ENCODE measurements at places on chromosomes 2 and 18.

- no peak for DNase-seq
Observed at GRCh38 chr2:221629468-221629867, 57.4 kb upstream of the EPHA4 start.

DNA sequence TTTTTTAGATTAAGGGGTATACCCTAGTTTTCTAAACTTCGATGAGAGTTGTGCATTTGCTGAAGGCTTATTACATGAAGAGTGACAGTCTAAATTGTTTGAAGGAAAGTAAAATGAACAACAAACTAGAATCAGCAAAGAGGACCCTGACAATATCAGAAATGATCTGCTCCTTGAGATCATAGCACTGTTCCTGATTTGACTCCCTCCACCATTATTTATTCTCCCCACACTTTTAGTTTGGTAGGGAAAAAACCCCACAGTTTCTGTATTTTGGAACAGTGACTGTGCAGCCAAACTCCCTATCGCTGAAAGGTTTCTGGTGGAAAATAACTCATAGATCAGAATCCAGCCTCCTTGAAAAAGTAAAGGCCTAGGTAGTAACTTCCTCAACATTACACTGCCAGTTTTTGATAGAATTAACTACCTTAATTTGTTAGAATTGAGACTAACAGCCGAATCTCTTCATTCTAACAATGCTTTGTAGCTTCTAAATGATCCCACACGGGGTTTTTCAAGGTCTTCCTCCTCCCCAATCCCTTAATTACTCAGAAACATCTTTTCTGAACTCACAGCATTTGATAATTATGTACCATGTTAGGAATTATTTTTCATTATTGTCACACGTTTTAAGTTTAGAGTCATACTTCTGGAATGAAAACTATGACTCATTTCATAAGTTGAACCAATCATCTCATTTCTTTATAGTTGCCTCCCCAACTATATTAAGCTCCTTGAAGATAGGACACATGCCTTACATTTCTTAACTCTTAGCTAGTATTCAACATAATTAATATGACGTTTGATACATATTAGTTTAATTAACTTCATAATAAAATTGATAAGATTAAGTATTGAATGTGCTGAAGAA lies 2.9 kb downstream of the MYL12A start:
- DNase-seq: no peak

DNA sequence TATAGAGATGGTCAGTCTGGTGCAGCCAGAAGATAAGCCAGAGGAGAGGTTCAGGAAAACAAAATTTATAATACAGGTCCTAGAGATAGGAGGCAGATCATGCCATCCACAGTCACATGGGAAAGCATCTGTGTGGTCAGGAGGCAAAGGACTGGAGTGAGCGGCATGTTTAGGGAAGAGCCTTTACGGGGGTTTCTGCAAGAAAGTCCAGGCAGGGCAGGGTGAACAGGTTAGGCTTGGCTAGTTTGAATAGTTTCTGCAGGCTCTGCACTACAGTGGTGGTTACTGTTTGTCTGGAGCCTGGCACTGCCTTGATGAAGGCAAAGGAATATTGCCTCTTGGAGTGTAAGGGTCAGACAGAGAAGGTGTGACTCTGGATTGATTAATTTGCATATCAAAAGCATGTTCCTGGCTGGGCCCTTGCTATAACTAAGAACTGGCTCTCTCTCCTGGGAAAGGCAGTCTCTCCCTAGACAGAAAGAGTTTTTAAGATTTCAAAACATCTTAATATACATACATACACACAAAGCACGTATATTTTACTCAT lies 1034.7 kb upstream of the CHAC2 start:
- no peak for DNase-seq

DNA sequence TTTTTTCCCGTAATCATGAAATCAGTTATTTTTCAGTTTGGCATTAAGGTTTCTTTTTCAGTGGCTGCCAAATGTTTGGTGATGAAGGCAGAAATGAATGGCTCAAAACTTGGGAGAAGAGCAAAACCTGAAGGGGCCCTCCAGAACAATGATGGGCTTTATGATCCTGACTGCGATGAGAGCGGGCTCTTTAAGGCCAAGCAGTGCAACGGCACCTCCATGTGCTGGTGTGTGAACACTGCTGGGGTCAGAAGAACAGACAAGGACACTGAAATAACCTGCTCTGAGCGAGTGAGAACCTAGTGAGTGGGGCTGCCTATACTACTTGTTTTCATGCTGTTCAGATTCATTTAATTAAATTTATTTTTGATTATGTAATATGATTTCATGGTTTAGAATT lies 29.2 kb upstream of the MSH2 start:
- no peak for DNase-seq

DNA sequence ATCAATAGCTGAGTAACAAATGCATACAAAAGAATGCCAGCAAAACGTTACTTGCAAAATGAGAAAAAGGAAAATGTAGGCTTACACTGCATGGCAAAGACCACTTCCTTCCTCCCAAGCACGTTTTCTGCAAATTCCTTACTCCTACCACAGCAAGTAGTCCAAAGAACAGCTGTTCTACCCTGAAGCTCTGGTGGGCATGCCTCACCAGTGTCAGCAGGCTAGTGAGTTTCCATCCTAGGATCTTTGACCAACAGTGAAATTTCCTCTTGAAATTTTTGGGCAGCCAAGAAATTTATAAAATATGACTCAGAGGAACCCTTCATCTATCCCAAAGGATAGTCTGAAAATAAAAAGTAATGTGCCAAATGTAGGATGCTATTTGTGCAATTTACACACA lies 123.9 kb downstream of the ZNF532 start:
- DNase-seq: no peak

GRCh38 chr2:61478086-61478485 lies 7.2 kb upstream of the USP34 start:
- DNase-seq: no peak

DNA sequence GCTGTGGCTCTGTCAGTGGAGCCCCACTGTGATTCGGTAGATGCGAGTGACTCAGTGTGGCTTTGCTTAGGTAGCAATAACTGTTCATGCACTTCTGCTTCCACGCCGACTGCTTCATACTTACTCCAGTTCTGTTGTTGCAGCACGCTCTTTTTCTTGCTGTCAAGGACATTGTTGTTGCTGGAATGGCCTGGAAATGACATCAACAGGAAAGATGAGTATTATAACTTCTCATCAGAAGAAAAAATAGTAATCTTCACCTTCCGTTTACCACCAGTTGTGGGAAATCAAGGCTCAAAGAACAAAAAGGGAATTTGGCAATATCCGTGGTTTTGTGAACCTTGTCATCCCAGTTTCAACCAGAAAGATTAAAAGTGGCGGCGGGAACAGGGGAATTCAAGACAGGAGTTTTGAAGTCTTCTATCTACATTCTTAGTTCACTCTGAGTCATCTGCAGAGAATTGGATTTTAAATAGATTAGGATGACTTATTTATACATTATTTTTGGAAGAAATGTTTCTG lies 8.3 kb downstream of the TM4SF20 start:
- DNase-seq: no peak

Measured in activated CD8-positive, alpha-beta memory T cell treated with anti-CD3 and anti-CD28 coated beads for 1 hour (primary cell).